ENCODE measurements at places on chromosomes 2 and 18.

DNA sequence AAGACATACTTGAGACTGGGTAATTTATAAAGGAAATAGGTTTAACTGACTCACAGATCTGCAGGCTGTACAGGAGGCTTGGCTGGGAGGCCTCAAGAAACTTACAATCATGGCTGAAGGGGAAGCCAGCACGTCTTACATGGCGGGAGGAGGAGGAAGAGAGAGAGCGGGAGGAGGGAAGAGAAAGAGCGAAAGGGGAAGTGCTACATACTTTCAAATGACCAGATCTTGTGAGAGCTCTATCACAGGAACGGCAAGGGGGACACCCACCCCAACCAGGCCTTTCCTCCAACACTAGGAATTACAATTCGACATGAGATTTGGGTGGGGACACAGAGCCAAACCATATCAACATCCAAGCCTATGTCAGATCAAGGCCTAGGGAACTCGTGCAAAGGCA is 24.2 kb downstream of the MYL12B start:
- DNase-seq, result no peak

DNA sequence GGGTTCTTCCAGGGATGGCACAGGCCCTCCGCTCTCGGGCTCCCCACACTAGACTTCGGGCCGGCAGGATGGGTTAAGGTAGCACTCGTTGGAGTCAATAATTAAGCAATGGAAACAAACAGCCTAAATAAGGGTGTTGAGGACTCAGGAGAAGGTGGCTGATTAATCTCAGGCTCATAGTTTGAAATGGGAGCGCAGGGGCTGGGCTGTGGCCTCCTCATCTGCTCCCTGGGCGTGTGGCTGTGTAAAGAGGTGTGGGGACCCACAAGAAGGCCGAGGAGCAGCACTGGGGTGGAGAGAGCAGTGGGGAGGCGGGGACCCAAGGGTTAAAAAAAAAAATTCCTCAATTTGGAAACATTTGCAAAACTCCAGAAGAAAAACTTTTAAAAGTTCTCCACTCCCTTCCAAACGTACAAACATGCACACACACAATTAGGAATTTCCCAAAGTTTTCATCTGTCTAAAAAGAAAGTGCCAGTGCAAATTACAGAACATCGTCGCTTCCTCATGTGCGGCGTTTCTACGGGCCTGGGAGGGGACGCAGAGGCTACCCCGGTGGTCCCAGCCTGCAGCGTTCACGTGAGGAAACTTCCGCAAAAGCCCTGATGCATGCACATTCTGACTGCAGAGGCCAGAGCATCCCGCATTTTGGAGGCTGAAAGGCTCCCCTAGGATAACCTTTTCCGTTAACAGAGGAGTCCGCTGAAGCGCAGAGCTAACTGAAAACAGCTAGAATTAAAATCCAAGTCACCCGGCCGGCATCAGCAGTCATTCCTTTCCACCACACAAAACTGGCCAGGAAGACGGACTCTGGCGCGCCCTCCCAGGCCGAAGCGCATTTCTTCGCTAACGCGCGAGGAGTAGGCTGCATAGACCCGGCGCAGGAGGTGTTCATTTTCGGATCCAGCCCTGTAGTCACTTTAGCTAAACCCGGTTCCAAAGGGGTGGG is 1.0 kb upstream of the TUBB6 start:
- peak; percentile 75 for DNase-seq

GRCh38 chr2:80490964-80491363 is 186.4 kb upstream of the LRRTM1 start:
- no peak for DNase-seq

DNA sequence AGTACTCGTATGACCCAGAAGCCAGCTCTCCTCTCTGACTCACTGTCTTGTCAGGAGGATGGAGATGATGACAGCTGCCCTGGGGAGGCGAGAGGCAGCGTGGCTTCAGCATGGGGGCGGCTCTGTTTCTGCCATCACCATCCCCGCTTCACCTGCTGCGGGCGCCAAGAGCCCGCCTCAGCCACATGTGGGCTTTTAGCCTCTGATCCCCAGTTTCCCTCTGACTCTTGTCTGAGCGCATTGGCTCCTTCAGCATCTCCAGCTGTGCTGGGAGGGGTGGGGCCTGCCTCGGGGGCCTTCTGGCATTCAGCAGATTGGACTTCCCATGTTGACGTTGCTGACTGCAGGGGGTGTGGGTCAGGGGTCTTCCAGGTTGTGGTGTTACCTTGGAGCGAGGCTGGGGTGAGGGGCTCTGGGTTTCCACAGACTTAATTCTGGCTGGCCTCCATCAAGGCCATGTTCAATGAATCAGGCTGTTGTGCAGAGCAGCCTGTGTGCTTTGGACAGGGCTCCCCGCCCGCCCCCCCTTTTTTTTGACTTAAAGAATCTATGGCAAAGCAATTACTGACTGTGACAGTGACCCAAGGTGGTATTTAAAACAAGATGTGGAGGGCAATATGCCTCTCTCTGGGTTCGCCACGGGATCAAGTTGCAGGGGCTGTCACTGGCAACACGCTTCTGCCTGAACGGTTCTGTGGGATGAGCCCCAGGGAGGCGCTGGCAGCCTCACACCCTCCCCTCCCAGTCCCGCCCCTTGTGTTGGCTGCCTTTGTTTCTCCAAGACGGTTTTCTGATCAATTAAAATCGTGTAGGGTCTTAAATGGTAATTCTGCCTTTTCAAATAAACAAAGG is 228.3 kb downstream of the LDLRAD4 start:
- peak; percentile 64 for DNase-seq

- DNase-seq, result no peak
Measured at GRCh38 chr2:202941771-202942170, 29.7 kb downstream of the CARF start.

DNA sequence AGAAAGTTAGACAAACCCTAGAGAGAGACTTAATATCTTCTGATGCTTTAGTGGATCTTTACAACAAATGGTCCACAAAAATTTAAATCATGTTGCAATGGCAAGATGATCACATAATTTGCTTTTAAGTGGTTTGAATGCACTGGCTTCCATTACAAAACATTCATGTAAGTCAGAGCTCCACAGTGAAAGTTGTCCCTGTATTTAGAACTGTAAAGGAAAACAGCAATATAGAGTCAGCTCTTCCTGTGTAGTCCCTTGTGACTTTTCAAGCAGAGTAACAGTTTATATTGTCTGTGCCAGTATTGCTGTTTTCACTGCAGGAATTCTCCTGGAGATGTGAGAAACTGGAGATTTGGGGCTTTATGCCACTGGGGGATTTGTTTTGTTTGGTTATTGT is 77.7 kb downstream of the MEIS1 start:
- no peak for DNase-seq

- no peak for DNase-seq
Measured at GRCh38 chr18:71238974-71239624, 950.3 kb downstream of the SOCS6 start.

DNA sequence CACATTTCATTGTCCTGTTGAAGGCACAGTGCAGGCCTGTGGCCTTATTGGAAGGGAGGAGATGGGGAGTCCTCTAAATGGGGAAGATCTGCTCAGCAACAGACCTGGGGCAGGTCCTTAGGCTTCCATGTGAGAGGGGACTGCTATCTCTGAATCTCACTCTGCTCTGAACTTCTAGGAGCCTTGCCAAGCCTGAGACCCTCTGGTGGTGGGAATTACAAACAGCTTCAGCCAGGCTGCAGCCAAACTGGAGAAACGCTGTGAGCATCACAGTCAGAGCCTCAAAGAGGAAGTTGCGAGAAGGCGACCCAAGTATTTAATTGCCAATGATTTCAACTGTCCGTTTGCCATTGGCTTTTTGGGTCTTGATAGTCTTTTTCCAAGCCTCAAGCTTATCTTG is 66.8 kb upstream of the MC2R start:
- no peak for DNase-seq

GRCh38 chr2:215635071-215635787 is 199.4 kb upstream of the FN1 start:
- no peak for DNase-seq

DNA sequence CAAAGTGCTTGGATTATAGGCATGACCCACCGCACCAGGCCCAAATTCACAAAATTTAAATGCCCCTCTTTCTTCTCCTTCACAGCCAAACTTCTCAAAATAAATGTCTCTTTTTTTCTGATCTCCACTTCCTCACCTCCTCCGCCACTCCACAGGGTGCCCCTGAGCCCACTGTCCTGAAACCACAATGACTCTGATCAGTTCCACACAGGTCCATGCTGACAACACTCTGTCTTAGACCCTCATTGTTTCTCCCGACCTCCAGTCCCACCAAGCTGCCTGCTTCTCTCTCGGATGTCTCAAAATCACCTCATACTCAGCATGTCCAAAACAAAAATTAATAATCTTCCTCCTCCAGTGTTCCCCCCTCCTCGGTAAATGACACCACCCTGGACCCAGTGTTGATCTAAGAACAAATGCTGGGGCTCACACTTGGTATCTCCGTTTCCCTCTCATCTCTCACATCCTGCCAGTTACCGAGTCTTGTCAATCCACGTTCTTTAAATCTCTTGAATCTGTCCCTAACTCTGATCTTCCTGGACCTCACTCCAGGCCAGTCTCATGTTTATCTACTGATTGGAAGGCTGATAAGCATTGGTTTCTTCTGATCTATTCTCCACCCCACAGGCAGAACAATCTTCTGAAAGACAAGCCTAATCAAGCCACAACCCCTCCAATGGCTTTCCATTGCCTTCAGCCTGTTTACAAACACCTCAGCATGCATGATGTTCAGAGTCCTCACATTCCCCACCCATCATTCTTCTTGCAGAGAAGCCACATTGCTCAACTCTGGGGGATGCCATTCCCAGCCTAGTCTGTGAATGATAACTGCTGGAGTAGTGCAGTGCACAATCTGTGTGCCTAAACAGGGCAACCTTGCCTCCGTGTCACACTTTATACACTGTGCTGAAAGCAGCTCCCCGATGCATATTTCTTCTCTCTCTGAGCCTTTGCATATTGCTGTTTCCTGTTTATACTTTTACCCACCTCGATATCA is 12.4 kb upstream of the ANKRD44 start:
- no peak for DNase-seq

- DNase-seq, result no peak
Measured at GRCh38 chr18:72107647-72108383, 436.3 kb downstream of the CBLN2 start.

GRCh38 chr2:122670897-122671296 is 915.4 kb downstream of the TSN start:
- no peak for DNase-seq

DNA sequence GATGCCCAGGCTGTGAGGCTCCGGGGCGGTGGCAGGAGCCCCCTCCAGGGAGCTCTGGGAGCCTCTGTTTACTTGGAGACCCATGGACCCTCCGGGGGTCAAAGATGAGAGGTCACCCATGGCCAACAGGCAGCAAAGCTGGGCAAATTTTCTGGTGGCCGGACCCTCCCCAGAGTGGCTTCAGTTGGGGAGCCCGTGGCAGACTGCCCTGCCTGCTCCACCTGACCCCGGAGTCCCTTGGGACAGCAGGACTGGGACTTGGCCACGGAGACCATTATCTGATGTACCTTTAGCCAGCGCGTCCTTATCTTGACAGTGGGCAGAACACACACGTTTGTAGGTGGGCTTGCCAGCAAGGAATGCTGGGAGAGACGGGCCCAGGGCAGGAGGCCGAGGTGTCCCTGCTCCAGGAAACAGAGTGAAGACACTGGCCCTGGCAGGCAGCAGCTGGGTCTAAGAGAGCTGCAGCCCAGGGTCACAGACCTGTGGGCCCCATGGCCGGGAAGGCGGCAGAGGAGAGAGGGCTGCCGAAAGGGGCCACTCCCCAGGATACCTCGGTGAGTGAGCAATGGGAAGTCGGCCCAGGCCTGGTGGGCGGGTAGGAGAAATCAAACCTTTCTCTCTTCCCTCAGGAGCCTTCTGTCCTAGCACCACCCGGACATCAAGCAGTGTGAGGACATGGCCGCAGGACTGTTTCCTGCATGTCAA is at the start of the genes ABCG5 and ABCG8:
ABCG5 (minus strand) TSS at position 280 of the 708 bp plus-strand sequence; CDS start at position 120, 160 bp downstream.
ABCG8 (plus strand) TSS at position 412 of the 708 bp plus-strand sequence; CDS start at position 495, 83 bp downstream.
- no peak for DNase-seq

GRCh38 chr2:36701391-36701795 is 4.9 kb downstream of the VIT start:
- DNase-seq, result no peak

DNA sequence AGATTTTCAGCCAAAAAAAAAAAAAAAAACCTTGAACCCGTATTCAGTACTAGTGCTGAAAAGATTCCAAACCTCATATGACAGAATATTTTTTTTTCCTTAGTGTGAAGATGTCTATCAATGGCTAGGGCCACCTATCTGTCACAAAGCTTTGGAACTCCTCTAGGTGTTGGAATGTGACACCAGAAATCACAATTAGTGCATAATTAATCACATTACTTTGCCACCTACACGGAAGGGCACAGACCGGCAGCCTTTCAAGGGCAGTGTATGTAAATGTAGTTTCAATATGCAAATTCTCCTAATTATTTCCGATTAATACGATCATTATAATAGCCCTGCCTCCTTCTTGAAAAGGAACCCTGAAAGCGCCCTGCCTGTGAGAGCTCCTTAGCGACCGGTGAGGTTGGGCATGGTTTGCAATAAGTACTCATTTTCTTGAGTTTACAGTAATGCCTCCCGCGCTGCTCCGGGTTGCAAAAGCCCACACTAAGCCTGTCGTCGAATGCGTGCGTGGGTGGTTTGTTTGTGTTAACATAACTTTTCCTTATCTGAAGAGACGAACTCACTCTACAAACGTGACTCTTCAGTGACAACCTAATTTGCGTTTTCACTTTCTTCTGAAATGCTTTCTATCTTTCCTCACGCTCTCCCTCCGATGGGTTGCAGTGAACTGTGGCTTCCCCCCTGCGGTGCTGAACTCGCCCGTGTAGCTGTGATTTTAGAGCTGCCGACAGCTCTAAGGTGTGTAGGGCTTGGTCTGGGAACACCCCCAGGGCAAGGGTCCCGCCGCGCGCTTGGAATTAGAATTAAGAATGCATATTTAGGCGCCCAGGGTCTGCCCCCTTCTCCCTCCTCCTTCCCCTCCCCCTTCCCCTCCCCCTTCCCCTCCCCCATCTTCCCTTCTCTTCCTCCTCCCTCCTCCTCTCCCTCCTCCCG is 765 bp upstream of the ID2 start:
- peak; percentile 74 for DNase-seq

- no peak for DNase-seq
Measured at GRCh38 chr2:162069267-162069903, 4.6 kb downstream of the DPP4 start.

DNA sequence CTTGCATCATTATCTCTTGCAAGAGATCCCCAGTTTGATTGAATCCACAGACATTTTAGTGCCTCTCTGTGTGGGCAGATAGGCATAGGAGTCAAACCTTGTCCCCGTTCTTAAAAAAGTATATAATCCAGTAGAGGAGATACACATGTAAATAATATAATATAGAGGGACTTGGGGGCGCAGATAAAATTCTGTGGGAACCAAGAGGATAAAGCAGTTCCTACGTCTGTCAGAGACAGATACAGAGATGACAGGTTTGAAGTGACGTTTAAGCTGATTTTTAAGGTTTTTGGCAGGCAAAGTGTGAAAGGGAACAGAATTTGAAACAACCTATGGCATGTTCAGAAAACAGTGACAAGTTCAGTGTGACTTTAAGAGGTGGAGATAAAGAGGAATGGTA is 63.1 kb downstream of the CAB39 start:
- no peak for DNase-seq

GRCh38 chr2:40433736-40434135 is 18.2 kb downstream of the SLC8A1 start:
- DNase-seq, result no peak

- no peak for DNase-seq
Measured at GRCh38 chr2:157737656-157738055, 109.0 kb upstream of the ACVR1C start.

- DNase-seq, result no peak
Measured at GRCh38 chr18:5244941-5245340, 47.9 kb upstream of the AKAIN1 start.
